LNCaP clone FGC (cell line): ENCODE measurements at places on chromosomes 5 and 9.
A peak's percentile ranks its signal among the peaks of the same experiment; 100 is the strongest.

GRCh38 chr9:16727452-16728136 is 142.9 kb downstream of the BNC2 start:
- DNase-seq = no peak

GRCh38 chr5:166166071-166166470 is 2125.4 kb upstream of the WWC1 start:
- DNase-seq = no peak

DNA sequence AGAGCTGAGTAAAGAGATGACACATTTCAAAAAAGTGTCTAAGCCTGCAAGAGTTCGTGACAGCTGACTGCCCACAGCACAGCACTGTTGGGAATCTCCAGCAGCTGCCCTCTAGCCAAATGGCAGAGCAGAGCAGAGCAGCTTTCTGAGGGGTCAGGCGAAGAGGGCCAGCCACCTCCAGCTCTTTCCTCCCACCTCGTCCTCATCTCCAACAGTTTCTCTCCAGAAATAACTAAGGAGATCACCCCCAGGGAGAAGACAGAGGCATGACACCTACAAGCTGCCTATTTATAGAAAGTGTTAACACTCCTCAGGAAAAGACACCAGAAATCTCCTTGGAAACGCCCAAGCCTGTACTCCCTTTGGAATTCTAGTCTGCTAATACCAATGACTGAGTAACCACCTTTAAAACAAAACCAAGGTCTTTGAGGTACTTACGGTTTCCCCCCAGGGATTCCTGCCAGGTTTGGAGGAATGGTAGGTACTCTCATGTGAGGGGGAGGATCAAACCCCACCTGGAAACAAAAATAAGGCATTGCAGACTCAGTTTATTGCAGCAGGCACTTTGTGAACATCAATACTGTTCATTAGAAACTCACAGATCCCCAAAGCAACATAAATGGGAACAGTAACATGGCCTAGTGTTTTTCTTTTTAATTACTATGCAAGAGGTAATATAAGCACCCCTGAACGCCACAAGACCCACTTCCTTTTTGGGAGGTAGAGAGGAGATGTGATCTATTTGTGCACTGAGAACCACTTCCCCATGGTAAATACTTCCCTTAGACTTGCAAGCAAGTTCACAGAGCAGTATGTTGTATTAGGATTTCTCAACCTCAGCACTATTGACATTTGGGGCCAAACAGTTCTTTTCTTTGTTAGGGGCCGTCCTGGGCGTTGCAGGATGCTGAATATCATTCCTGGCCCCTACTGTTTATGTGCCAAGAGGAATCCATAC is 79.3 kb downstream of the TLE1 start:
- no peak for DNase-seq

- DNase-seq = no peak
Observed at GRCh38 chr5:89117124-89117644, 234.2 kb upstream of the MEF2C start.

GRCh38 chr5:157323107-157323706 is 57.3 kb downstream of the CYFIP2 start:
- DNase-seq = no peak

- DNase-seq = no peak
Observed at GRCh38 chr9:116594547-116594946, 92.6 kb upstream of the TRIM32 start.

DNA sequence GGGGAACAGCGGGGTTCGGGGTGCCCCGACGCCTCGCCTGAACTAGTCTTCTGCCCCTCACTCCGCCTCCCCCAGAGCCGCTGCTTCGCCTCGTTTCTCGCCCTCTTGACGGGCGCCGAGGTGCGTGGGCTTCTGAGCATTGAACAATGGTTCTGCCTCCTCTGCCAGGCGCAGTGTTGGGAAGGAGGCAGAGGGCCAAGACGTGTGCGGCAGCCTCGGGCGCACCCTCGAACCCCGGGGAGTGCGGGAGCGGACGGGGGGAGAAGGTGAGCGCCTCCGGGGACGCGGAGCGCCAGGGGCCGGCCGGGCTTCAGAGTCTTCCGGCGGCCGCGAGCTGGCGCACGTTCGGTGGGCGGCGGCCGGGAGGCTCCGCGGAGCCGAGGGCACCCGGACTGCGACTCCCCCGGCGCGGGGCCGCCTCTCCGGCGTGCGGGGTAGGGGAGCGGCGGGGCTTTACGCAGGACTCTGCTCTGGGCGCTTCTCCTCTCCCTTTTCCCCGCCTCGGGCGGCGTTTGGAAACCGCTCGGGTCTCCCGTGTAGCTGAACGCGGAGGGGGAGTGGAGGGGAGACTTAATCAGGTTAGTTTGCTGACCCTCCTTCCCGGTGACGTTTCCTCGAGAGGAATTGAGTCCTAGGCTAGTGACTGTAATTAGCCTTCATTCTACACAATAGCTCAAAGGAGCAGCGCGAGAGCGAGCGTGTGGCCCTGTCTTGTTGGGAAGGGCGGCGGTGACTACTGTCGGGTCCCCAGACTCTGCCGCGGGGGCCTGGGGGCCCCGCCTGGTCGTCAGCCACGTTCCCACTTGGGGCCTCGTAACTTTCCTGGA is 1.1 kb downstream of the VLDLR start:
- DNase-seq = no peak

DNA sequence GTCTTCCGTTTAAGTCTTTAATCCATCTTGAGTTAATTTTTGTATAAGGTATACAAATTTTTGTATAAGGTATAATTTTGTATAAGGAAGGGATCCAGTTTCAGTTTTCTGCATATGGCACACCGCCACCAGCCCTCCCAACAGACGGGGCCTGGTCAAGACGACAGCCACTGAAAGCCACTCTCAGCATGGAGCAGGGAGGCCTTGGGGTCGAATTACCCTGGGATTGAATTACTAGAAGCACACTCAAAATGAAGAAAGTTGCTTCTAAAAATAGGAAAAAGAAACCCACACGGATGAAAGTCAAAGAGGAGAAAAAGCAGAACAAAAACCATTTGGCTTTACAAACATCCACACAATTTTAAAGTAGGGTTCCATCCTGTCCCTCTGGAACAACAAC is 586.2 kb upstream of the ADAMTS16 start:
- no peak for DNase-seq

DNA sequence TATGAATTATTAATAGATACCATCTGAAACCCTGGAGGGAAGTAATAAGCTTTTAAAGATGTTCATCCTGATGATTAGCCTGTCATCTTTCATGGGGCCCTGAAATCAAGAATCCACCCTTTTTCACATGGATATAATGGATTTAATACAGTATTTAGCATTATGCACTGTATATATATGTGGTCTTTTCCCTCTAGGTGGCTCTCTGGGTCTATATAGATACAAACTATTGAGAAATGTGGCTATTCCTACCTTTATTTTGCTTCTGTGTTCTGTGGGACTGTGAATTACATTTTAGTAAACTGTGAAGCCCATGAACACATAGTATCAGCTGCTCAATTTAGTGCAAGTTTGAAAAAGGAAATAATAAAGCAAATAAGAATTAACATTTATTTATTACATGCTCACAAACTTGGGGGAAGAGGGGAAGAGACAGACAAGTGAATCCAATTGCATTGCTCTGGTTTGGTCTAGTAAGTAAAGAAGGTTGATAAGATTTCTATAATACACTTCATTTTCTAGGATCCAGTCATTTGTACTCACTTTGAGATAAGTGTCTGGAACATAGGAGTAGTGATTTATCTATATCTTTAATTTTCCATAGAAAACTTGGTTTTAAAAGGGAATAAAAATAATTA is 112.2 kb downstream of the SCAMP1 start:
- no peak for DNase-seq

DNA sequence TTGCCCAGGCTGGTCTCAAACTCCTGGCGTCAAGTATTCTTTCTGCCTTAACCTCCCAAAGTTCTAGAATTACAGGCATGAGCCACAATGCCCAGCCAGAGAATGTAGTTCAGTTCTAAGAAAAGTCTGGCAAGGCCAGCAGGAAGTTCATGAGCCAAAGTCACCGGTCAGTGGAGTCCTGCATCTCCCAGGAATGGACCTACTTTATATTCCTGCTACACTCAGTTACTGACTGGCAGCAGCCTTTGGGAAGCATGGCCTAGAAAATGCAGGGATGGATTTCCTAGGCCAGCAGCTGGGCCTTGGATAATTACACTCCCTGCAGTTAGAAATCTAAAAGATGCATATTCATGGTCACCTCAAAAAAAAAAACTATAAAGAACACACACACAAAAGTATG is 135.7 kb downstream of the CAAP1 start:
- no peak for DNase-seq

GRCh38 chr5:170749911-170750431 is 33.6 kb upstream of the GABRP start:
- DNase-seq = peak; percentile 93
